Right renal pelvis (tissue), 4 donors: ENCODE measurements at places on chromosomes 3 and 15.

DNA sequence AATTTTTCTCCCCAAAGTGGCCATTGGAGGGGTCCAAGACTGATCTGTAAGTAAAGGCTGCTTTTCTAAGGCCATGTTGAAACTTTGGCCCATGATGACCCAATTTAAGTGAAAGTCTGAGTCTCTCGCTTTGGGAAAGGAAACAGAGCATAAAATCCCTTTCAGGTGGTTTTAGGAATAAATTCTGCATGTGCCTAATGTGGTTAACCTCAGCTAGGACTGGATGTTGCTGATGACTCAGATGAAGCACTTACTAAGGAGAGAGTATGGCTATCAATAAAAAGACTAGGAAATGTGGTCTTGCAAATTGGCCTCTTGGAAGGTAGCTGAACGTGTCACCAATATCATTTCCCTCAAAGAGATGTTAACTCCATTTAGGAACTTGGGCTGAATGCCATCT is 458.5 kb downstream of the AGBL1 start:
- DNase-seq: no peak

DNA sequence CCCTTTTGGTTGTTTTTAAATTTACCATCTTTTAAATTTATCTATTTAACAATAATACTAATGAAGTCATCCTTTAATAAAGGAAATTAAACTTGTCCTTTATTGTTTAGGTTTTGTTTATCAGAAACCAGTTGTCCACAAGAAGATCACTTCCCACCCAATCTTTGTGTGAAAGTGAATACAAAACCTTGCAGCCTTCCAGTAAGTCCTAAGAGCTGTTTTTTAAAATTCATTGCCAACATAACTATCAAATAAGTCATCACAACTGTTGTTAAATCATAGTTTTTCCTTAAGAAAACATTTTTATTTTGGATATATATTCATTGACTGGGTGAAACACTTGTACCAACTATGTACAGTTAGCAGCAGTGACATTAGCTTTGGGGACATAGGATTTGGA is 59.4 kb downstream of the CALML4 start:
- DNase-seq: no peak

DNA sequence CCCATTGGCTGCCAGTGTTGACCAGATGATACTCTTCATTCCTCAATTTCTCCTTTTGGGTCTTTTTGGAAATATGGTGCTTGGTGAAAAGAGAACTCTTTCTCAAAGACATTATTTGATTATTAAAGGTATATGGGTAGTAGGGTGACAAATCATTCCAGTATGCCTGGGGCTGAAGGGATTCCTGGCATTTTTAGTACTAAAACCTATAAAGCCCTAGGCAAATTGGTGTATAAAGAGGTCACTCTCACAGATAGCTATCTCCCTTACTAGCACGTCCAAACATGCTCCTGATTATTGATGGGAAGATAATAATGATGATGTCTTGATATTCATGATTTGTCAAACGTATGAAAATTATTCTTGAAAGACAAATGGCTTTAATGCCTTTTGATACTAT is 1.1 kb downstream of the GABRR3 start:
- no peak for DNase-seq

DNA sequence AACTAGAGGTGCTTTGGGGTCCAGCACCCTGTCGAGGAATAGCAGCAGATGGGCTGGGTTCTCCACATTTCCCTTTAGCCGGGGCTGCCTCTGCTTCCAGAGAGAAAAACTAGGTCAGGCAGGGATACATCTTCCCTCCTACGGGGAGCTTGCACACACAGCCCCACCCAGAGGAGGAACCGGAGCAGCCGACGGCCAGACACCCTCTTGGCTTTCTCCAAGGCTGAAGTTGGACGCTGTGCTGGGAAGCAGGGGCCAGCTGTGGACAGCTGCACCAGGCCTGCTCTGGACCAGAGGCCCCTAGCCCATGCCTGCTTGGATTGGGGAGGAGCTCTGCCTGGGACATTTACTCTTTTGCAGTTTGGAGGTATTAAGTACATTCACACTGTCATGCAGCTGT is 44.7 kb upstream of the NR2C2 start:
- peak; percentile 56 for DNase-seq

- DNase-seq: no peak
Measured at GRCh38 chr3:64209866-64210621, 15.2 kb downstream of the PRICKLE2 start.

DNA sequence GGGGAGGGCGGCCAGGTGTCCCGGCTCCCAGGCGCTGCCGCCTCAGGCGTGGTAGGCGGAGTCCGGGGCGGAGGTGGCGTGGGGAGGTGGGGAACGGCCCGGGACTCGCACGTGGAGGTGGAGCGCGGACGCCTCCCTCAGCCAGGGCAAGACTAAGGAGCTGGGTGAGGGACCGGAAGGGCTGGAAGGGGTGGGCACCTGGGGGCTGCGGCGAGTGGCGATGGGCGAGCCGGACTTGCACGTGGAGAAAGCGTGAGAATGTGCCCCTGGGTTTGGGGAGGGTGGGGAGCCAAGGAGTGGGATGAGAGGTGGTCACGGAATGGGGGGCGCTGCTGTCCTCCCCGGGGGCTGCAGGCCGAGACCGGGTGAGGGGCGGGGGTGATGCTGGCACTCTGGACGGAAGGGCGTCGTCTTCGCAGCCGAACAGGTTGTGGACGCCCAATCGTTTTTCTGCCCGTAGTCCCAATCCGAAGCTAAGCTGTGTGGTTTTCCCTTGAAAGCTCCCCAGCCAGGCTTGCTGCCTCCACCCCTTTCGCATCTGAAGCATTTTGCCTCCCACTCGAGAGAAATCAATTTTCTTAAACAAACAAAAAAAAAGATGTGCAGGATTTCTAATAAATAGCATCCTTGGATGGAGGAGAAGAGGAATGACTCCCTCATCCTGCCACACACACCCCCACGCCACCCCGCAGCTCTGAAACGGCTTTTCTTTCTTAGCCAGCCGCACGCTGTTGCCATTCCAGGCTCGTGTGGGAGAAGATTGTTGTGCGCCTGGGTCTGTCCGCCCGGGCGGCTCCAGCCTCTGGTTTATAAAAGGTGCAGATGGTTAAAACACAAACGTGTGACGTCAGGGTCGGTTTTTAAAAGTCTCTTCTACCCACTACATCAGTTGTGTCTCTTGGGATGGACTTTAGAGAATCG is 62.5 kb upstream of the ANKRD28 start:
- peak; percentile 24 for DNase-seq

DNA sequence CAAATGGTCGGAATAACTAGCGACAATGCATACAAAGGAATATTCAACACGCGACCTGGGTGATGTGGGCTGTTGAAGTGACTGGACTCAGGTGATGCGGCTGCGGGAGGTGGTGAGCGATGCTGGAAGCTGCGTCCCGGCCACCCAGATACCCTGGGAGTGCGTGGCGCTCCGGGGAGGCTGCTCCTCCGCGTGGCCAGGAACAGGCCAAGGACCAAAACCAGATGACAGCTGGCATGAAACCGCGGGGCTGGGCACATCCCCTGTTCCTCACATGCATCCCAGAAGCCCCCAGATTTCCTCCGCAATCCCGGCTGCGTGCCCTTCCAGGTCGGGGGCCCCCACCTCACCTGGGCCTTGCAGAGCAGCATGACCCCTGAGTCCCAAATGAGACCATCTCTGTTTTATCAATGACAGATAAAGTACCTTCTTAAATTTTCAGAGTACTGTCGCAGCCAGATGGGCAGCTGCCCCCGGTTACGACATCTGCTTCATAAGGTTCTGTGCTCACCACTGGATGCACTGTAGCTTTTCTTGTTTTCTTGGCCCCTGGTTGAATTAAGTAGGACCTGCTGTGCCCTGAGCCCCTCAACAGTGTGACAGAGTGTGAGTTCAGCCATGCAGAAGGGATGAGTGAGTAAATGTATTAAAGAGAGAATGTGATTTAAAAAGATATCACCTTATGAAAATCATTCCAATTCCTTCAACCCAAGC is 278.2 kb downstream of the GABRG3 start:
- no peak for DNase-seq

DNA sequence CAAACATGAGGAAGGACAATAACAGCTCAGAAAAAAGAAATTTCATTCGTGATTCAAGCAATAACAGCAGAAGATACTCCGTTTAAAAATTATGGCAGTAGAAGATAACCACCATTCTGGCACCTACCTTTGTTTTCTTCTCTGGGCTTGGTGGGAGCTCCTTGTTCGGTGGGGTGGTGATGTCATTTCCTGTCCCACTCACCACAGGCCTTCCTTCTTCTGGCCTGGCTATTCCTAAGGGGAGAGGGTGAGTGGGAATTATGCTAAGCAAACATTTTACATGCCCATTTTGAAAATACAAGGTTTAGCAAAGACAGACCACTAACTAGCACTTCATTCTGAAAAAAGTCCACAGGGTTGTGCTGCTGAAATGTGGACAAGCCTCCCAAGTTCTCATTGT is 74.4 kb downstream of the DHX30 start:
- DNase-seq: no peak

GRCh38 chr3:16897254-16897926 is 12.6 kb downstream of the PLCL2 start:
- no peak for DNase-seq

DNA sequence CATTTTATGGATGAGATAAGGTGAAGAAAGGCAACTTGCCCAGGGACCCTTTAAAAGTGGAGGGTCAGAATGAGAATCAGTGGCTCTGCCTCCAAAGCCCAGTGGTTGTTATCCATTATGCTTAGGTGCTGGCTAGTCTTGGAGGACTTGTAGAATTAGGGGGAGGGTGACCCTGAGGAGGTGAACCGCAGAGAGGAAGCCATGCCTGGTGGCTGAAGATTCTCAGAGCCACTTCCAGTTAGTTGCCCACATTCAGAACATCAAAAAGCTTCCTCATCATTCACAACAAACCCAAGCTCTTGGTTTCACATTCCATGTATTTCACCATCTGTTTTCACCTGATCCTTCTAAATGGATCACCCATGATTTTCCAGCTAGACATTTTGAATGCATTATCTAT is 11.2 kb downstream of the EBLN2 start:
- no peak for DNase-seq

GRCh38 chr15:41061667-41062066 is 54.4 kb downstream of the INO80 start:
- DNase-seq: no peak

DNA sequence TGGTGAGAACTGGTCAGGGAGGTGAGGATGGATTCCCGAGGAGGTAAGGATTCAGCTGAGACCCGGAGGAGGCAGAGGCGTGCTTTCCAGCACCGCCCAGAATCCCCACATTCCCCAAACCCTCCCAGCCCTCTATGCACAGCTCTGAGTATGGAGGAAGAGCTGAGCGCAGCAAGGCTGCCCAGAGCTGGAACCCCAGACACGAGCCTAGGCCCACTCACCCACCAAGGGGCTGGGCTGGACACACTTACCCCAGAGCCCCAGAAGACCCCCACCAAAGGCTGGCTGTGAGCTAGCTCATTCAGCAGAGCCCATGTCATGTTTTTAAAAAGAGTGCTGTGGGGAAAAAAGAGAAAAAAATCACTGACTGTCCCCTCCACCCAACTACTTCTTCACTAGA is 271.5 kb downstream of the XXYLT1 start:
- no peak for DNase-seq

GRCh38 chr3:28907616-28908015 is 373.3 kb upstream of the RBMS3 start:
- no peak for DNase-seq

GRCh38 chr3:141407047-141407446 is 38.7 kb downstream of the ZBTB38 start:
- DNase-seq: no peak

GRCh38 chr3:58120075-58120812 is 90.5 kb downstream of the DNASE1L3 start:
- no peak for DNase-seq

DNA sequence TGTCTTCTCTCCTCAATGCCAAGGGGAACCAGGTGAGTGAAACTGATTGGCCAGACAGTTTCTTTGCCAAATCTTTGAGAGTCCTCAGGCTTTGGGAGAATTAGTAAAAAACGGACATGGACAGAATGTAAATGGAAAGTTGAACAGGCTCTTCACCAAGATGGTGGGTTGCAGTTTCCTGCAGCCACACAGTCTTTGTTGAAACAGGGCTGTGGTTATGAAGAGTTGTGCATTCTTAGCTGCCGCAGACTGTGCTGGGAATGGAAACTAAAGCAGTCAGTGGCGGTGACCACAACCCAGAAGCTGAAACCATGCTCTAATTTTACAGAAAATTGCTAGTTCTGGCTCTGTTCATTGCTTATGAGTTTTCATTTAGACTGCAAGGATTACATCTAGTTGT is 42.1 kb upstream of the TASOR start:
- no peak for DNase-seq
